ENCODE measurements at places on chromosomes 3 and 15.
A peak's percentile ranks its signal among the peaks of the same experiment; 100 is the strongest.

DNA sequence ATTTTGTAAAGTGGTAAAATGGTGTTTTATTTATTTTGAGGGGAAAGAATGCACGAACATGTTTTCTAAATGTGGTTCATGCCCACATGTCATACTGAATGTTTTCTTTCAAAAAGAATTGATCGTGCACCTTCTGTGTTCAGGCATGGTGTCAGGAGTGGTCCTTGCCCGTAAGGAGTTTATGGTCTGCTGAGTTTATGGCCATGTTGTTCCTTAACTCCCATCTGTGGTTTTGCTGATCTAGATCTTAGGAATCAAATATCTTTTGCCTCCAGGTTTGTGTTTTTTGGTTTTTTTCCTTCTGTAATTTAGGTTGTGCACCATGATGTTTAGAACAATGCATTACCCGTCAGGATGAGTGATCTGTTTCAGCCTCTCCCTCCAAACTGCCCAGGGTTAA, 304.4 kb upstream of the NR2E3 start:
- DNase-seq, result no peak

- DNase-seq, result no peak
Measured at GRCh38 chr3:45084820-45085816, 59.0 kb downstream of the CLEC3B start.

- no peak for DNase-seq
Measured at GRCh38 chr15:73982222-73982962, 9.7 kb downstream of the STOML1 start.

- DNase-seq, result no peak
Measured at GRCh38 chr3:9875448-9875847, 4.6 kb downstream of the CIDEC start.

GRCh38 chr3:157104928-157105652, 54.9 kb downstream of the CCNL1 start:
- DNase-seq, result peak; percentile 66

GRCh38 chr15:57861815-57862586, 155.5 kb downstream of the POLR2M start:
- no peak for DNase-seq

GRCh38 chr3:5092018-5092417, 30.1 kb upstream of the ARL8B start:
- no peak for DNase-seq

DNA sequence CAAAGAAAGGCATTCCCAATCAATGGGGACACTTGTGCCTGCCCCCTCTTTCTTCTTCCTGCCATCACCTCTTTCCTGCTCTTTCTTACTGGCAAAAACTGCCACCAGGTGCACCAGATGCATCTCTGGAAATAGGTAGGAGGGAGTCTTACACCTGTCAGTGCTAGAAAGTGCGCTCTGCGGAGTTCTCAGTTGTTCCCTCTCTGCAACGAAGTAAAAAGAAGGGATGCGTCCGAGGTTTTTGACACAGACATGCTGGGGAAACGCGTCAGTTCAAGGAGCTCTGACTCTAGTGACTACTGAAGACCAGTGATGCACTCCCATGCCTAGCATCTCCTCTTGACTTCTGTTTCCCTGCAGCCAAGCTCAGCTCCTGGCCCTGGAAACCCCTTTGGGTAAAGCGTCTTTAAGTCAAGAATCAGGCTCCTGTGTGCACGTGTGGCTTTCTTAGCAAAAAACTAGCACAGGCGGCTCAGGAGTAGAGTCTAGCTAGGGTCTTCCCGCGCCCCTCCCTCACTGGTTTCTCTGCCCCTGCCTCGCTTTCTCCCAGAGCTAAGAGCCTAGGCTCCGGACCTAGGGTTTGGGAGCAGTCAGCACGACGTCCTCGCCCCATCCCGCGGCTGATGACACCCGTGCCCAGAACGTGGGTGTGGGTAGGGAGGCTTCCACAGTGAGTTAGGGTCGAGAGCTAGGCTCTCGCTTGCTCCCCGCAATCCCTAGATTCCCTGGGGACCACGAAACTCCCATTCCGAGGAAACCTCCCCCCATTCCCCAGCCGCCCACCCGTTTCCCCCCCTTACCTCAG, 564 bp upstream of the GRM7 start:
- DNase-seq, result no peak

DNA sequence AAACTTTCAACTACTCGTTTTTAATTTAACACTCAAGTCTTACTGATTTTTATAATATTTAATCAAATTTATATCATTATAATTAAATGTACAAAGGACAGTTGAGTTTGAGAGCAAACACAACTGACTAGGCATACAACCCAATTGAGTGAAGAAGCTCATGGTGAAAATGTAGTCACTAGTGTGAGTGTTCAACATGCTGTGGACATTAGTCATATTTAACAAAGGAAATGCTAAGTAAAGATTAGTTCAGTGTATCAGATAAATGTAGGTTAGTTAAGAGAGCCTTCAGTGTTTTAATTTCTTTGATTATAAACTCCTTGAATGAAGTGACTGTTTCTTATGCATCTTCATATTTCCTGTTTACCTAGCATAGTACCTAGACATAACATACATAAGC, 444.2 kb upstream of the GOLIM4 start:
- no peak for DNase-seq

DNA sequence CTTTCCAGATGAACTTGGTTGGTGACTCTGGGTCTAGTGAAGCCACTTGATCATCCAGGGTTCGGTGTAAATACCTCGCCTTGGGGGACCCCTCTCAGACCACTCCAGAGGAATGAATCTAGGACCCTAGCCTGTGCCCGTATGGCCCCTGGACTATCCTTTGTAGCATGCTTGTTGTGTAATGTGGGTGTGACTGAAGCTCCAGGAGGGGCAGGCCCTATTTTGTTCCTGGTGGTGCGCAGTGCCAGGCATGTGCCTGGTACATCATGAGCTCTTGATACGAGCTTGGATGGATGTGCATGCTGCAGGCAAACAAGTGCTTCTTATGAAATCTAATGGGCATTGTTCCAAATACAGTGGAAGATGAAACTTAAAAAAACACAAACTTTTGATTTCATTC, 82.8 kb downstream of the EBLN2 start:
- no peak for DNase-seq

DNA sequence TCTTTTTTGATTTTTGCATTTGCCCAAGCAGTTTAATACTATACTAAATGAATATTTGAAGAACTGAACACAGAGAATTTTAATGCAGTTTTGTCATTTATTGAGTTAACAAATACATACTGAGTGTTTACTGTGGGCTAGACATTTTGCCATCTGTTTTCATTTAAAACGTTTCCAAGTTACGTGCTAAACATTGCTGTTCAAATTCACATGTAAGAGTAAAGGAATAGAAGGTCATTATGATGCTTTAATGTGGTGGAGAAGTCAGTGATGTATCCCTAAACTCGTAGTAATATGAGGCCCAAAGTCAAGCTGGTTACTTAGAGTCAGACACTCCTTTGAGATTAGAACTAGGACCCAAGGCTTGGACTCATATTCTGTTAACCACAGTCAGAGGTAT, 49.4 kb downstream of the CRYBG3 start:
- no peak for DNase-seq

DNA sequence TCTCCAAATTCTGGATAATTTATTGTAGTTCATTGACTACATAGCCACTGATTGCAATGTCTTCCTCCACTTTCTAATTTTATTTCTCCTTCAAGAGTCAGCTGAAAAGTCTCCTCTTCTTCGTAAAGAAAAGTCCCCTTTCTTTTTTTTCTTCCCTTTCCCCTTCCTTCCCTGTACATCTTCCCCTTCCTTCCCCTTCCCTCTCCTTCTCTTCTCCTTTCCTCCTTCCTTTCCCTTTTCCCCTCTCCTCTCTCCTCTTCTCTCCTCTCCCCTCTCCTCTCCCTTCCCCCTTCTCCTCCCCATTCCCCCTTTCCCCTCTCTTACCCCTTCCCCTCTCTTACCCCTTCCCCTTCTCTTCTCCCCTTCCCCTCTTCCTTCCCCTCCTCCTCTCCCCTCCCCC, 8.8 kb upstream of the MGA start:
- DNase-seq, result no peak

- DNase-seq, result no peak
Measured at GRCh38 chr3:17119201-17120072, 234.7 kb downstream of the PLCL2 start.

GRCh38 chr15:36218991-36219390, 360.4 kb upstream of the CDIN1 start:
- no peak for DNase-seq

DNA sequence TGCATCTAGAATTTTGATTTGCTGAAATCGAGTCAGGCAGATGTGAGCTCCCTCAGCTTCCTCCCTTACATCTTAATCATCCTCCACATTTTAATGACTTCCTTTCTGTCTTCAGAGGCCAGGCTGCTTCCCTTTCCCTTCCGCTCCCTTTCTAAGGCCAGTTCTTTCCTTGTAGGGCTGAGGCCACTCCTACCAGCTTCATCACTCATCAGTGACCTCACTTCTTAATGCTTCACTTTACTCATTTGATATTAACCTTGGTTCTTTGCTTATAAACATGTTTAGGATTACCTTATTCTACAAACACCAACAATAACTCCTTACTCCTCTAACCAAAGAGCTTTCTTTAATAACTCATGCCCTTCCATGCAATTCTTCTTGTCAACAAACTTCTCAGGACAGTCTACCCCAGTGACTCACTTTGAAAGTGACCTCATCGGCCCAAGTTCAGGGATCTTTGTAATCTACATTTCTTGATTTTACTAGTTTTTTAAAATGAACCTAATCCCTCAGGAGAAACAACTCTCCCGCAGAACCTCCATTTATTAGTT, 23.9 kb downstream of the ILDR1 start:
- no peak for DNase-seq

- no peak for DNase-seq
Measured at GRCh38 chr3:32630266-32630665, 54.7 kb upstream of the CNOT10 start.

GRCh38 chr15:70766597-70766996, 3.2 kb upstream of the UACA start:
- DNase-seq, result no peak

GRCh38 chr3:45249391-45249790, 23.3 kb upstream of the TMEM158 start:
- no peak for DNase-seq
